ENCODE measurements at places on chromosomes 1 and 21. TPM values are rescaled to one million over a fixed set of nuclear protein-coding genes. Genes with fewer than 3 reads are reported as not detected.

PGLYRP4 gene
- 4.3 TPM for total RNA-seq

DNA sequence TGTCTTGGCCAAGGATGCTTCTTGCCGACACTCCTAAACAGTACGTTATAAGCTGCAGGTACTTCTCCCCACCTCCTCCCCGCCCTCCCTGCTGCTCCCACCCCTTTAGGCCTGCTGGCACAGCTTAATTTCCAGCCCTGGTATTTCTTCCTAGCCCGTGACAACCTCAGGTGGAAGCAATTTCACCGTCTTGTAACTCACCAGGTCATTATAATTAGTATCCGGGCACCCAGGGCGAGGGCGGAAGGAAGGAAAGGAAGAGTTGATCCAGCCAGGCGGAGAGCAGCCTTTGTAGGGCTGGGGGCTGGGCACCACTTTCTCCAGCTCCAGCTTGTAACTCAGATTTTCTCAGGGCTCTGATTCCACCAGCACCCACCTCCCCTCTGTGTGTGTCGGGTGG, 153.5 kb upstream of the CSF3R start:
- no peak for DNase-seq

GRCh38 chr1:187691439-187691838, 862.7 kb downstream of the PLA2G4A start:
- no peak for DNase-seq

SLC30A10 gene
- 0.49 TPM for total RNA-seq

GRCh38 chr21:45128613-45129188, 54.3 kb downstream of the ADARB1 start:
- peak; percentile 21 for DNase-seq

All from skin of body (tissue), 3 donors.